Tibial artery (tissue), 4 donors: ENCODE measurements at places on chromosomes 12 and 14.

DNA sequence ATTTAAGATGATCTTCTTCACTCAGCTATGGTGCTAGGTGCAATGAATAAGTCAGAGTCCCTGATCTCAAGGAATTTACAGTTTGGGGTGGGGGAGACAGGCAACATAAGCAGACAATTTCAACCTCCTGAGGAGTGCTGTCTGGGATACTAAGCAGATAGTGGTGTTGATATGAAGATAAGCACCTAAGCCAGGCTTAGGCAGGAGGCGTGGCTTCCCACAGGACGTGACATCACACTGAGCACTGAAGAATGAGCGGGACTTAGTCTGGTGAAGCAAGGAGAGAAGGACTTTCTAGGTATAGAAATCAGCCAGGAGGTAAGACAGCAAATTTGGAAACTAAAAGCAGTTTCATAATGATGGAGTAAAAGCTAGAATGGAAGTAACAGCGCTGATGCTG, 6.8 kb downstream of the PRPH start:
- peak; percentile 3 for DNase-seq

GRCh38 chr12:97375310-97375709, 87.3 kb upstream of the RMST start:
- no peak for DNase-seq

- DNase-seq = no peak
These were observed 102.6 kb upstream of the PRB2 start for GRCh38 chr12:11497995-11498394.

DNA sequence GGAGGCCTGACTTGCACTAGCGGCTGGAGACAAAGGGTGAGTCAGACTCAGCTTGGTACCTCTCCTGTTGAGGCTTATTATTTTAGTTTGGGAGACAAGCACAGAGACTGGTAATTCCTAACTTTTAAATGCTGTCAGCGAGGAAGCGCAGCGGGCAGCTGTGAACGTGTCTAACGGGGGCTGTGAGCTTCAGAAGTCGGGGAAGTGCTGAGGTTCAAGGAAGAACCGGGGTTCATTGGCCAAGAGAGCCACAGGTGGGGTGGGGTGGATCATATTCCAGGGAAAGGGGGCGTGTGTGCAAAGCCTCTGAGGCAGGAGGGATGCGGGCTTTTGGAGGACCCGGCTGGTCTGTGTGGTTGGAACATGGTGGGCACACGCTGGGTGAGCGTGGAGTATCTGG, 36.1 kb upstream of the ADGRD1 start:
- no peak for DNase-seq

DNA sequence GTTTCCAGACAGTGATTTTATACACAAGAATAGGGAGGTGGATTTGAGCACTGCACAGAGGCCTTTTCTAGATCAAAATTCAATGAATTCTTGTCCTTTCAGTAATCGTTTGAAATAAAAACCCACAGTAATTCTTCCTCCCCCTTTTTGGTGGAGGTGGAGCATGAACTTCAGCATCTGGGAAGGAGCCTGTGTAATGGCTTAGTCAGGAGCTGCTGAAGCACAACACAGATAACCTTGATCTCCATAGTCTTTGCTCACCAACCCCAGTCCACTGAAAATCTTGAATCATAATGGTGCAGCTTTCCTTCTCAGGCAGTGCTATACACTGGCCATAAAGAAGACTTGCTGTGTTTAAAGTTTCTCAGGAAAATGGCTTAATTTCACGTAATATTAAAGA, 6.4 kb upstream of the TBPL2 start:
- DNase-seq = no peak

- no peak for DNase-seq
These were observed 124.9 kb downstream of the DERA start for GRCh38 chr12:16036073-16036472.

DNA sequence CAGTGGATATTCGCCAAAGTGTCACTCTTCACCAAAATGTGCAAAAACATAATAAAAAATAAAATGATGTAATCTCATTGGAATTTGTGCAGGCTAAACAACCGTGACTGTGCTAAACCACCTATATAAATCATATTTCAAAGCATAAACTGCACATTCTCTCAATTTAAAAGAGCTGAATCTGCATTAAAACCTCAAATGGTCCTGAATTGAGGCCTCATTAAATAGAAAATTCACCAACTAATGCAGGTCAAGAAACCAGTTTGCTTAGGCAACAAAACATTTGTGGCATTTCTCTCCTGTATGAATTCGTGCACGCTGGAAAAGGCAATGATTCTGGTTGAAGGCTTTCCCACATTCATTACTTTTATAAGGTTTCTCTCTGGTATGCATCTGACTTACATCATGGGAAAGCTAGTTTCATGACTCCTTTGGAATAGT, 80.1 kb upstream of the IFNG-AS1 start:
- no peak for DNase-seq

DNA sequence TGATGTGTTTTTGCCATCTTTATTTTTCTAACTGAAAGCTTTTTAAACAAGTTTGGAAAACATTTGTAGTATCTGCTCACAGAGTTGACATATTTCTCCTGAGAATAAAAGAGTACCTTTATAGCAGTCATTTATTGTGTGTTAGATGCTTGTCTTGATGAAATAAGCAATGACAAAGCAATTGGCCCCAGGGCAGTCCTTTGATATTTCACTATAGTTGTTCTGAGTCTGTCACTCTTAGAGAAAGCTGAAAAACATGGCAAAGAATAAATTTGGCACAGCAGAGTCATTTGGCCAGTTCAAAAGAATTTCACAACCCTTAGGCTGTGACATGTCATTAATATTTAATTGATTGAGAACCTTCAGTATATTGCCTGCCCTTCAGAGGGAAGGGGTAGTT, 166.2 kb downstream of the PTPRO start:
- DNase-seq = no peak

- DNase-seq = no peak
These were observed 11.7 kb downstream of the PELI2 start for GRCh38 chr14:56129933-56130332.

DNA sequence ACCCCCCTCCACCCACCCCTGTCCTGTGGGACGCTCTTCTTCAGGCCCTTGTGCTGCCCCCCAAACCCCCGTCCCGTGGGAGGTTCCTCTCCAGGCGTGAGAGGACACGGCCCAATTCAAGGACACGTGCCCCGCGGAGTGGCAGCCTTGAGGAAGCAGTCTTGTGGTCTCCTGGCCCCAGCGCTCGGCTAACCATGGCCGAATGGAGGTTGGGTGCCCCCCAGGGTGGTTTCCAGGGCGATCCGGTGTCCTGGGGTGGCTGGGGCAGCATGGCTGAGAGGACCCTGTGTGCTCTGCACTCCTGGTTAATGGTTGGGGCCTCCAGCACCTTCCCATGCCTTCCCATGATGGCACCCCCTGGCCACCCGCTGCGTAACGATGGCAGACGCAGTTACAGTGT, 53.6 kb downstream of the LRCOL1 start:
- DNase-seq = no peak

DNA sequence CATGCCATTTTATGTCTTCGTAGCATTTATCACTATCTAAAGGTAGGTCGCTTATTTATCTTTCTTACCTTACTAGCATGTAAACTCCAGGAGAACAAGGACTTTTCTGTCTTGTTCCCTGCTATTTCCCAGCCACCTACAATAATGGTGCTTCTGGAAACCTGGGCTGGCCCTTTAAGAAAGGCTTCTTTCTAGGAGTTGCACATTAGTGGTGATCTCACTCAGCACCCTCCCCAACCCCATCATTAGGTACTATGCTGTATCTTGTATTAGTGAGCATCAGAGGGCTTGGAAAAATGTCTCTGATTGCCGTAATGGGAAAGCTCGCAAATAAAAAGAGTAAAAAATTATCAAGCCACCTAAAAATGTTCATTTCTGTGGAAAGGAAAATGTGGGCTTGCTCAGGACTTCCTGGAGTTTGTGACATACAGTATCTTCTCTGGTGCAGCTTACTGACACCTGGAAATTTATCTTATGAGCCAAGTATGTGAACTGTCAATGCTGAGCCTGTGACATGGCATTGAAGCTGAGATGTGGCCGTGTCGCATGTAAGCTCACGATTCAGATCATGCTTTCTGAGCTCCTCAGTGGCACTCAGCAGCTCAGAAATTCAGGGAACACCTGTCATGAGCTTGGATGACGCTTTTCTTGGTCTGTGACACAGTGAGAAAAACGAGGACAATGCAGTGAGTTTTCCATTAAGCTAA, 12.4 kb downstream of the CCDC92 start:
- DNase-seq = no peak

DNA sequence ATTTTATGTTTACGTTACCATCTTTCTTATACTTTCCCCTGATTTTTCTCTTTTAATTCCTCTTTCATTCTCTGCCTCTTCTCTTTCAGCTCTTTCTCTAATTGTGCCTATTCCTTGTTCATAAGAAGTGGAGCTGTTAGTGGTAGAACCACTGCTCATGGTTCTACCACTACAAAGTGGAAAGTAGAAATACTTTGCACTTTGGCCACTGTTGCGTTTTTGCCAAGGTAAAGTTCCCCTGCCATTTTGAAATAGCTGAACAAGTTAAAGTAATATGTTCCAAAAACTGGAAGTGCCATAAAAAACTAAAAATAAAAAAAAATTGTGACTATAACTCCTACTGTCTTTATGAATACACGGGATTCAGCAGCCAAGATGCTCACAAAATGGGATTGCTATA, 130.6 kb downstream of the MON2 start:
- no peak for DNase-seq

- no peak for DNase-seq
These were observed 5.1 kb upstream of the OTUB2 start for GRCh38 chr14:94021001-94021400.

DNA sequence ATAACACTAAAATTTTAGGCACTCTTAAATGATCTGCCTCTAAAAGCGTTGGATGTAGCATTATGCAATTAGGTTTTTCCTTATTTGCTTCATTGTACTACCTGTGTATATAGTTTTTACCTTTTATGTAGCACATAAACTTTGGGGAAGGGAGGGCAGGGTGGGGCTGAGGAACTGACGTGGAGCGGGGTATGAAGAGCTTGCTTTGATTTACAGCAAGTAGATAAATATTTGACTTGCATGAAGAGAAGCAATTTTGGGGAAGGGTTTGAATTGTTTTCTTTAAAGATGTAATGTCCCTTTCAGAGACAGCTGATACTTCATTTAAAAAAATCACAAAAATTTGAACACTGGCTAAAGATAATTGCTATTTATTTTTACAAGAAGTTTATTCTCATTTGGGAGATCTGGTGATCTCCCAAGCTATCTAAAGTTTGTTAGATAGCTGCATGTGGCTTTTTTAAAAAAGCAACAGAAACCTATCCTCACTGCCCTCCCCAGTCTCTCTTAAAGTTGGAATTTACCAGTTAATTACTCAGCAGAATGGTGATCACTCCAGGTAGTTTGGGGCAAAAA, 4.1 kb downstream of the CDKN1B start:
- no peak for DNase-seq

- no peak for DNase-seq
These were observed 89.1 kb downstream of the STXBP6 start for GRCh38 chr14:24960816-24961215.

DNA sequence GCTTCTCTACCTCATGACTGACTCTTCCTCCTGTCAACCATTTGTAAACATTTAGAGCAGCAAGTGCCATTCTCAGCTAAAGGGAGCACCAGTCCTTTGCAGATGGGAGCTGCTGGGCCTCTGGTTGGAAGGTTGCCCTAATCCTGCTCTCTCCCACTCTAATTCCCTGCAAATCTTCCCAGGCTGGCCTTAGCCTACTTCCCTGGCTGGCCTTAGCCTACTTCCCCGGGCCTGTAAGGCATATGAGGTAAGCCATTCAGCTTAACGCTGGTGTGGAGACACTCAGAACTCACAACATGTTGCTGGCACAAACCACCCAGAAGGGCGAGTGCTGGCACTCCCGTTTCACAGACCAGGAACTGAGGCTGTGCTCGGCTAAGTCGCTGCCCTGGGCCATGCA, 69.0 kb downstream of the CPSF2 start:
- DNase-seq = no peak

- DNase-seq = no peak
These were observed 14.2 kb downstream of the LRRK2 start for GRCh38 chr12:40238979-40239378.

DNA sequence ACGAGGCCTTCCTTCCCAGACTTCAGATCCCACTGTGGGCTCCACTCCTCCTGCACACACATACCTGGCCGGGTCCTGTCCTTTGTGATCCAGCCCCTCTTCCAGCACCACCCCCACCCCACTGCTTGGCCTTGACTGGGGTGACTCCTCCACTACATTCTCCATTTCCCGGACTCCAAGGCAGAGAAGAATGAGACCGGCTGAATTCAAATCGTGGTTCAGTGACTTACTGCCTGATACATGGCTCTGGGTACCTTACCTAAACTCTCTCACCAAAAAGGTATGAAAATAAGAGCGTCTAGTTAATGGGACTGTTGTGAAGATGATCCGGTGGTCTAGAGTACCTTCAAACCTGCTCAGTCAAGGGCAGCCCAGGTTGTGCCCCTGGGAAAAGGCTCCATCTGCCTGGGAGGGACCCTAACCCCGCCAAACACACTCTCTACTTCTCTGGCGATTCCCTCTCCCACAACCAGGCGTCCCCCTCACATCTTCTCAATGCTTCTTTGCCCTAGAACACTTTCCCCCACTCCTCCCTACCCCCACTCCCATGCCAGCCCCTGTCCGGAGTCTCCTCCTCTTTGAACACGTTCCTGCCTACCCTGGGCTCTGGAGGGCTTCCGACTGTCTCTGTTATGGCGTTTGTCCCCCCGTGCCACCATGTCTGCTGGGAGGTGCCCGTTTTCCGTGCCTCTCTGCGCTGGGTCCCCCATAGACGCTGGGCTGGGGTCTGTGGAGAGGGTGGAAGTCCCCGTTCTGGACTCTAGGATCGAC, 1.5 kb upstream of the ZBTB42 start:
- peak; percentile 51 for DNase-seq
